ENCODE measurements at places on chromosomes 12 and 14. TPM values are rescaled to one million over a fixed set of nuclear protein-coding genes. Genes with fewer than 3 reads are reported as not detected.

IFNG gene
- total RNA-seq = not detected

LIN7A gene
- total RNA-seq = 4.0 TPM

DNA sequence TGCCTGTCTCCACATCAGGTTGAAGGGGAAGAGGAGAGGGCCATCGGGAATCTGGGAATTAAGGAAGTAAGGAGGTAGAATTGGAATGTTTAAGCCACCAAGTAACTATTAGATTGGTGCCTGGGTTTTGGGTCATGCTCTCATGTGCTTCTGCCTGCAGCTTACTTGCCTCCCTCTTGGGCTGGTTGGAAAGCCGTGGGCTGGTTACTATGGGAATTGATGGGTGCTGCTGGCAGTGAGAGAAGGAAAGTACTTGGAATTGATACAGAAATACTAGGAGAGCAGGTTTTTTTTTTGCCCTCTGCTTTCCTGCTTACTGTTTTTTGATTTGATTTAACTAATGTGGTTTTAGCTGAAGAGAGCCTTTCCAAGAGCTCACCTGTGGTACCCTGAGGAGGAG lies 493.5 kb upstream of the RGS6 start:
- no peak for DNase-seq

GRCh38 chr14:74551431-74552371 lies 58.1 kb downstream of the ISCA2 start:
- DNase-seq = no peak

DNA sequence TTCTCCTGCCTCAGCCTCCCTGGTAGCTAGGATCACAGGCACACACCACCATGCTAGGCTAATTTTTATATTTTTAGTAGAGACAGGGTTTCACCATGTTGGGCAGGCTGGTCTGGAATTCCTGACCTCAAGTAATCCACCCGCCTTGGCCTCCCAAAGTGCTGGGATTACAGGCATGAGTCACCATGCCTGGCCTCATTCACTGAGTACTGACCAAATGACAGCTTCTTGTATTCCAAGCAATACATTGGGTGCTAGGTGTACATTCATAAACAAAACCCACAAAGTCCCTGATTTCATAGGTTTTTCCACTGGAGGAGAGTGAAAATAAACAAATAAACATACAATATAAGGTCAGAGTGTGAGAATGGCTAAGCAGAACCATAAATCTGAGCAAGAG lies 136.3 kb downstream of the HELB start:
- DNase-seq = peak; percentile 52

- no peak for DNase-seq
Observed at GRCh38 chr14:54857830-54858269, 44.8 kb downstream of the GCH1 start.
